Stomach (tissue), 19 donors: ENCODE measurements at places on chromosomes 5 and 9. TPM values are rescaled to one million over a fixed set of nuclear protein-coding genes. Genes with fewer than 3 reads are reported as not detected.

Gene SPATA31E1
- not detected for polyA plus RNA-seq

Gene SLC34A1
- not detected for polyA plus RNA-seq

Gene RARS1
- polyA plus RNA-seq: 39.5 TPM

Gene OR4F3
- not detected for polyA plus RNA-seq

Gene BRINP1
- polyA plus RNA-seq: not detected
